ENCODE measurements at places on chromosomes 2 and 18.

DNA sequence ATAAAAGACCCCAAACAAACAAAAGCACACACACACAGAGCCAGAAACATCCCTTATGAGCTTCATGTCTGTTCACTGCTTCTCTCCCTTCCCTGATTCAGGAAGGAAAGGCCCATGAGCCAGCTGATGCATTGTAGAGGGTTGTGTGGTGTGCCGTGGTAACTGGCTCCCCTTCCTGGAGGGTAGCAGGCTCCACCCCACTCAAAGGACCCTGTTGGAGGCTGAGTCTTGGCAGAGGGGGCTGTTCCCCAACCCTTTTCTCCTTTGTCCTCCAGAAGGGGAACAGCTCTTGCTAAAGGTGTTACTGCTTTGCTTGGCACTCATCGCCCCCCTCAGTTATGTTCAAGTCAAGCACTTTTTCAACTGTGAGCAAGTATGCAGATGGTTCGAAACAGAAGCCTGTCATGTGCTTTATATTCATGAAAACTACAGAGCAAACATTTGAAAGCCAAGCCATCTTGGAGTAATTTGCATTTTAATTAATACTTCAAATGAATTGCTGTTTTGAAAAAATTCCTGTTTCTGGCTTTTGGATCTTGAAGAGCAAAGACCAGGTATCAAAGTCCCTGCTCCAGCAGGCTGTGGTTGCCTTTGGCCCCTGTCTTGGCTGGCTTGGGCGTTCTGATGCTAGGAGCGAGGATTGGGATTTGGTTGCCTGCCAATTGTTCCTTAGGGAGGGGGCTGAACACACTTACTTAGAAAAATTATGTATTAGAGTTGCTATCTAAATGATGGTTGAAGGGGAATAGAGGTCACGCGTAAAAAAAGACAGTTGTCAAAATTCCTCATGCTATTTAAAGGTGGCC, 267.8 kb downstream of the TSN start:
- DNase-seq = no peak

GRCh38 chr2:101255501-101255900, 2.8 kb downstream of the CNOT11 start:
- peak; percentile 29 for DNase-seq

- peak; percentile 90 for DNase-seq
Measured at GRCh38 chr2:38505779-38506178, 96.9 kb downstream of the HNRNPLL start.

- no peak for DNase-seq
Measured at GRCh38 chr18:64175432-64175831, 26.5 kb upstream of the LINC00305 start.

DNA sequence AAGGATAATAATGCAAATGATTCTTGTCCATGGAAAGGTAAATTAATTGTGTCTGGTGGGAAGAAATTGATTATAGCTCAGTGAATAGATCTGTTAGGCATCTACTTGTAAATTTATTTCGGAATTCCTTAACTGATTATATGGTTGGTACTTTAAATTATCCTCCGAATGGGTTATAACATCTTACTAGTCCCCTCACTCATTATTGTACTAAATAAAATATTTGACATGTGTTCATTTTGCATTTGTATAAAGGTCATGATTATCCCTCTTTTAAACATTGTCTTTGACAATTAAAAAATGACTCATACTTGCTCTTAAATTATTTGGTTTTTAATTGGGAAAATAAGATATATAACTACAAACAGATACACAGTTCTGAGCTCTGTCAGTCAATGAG, 47.4 kb downstream of the CAVIN2 start:
- no peak for DNase-seq

DNA sequence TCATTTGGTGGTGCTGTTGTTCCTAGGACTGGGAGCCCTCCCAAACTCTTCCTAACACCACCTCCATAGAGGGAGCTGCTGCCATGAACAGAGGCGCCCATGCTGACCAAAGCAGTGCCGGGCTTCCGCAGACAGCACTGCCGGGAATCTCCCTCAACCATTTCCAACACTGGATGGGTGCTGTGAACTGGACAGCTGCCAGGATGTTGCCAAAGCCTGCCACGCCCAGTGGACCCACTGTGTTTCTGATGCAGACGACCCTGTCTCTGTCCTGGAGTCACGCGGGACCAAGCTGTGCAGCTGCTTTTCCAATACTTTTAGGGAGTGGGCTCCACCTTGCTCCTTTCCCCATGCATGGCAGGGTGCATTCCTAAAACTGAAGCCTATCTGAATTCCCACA, 16.9 kb upstream of the GNAL start:
- no peak for DNase-seq

DNA sequence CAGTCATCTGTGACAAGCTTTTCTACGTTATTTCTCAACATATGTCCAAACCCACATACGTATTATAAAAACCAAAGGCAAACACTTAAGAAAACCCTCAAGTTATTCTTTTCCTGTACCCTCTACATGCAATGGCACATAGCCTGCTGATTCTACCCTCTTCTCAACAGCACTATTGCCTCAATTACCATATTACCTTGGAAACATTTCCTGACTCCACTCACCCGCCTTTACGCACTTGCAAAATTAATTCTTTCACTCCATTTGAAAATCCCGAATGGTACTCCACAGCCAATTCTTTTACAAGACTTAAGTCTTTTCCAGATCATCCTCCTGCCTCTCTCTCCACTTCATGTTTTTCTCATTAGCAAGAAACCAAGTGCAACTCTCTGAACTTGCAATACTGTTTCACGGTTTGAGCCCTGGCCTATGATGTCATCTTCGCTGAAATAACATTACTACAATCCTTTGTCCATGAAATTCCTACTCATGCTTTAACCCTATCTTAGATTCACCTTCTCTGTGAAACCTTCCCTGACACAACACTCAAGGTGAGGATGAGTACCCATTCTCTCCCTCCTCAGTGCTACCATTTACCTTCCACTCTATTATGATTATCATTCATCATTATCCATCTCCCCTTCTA, 29.0 kb downstream of the SESTD1 start:
- no peak for DNase-seq

DNA sequence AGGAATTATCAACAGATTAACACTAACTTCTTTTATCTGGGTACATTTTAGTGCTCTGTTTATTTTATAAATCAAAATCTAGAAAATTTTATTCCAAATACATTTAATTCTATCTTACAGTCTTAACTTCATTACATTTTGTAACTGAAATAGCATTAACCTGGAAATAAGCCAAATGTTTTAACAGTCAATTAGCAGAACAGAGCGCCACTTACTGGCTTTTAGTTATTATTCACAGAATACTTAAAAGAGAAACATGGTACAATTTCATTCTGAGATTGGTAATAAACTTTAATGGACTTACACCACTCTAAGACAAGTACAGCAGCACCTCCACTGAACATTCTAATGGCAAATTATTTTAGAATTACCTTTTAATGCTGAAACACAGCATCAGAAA, 38.6 kb downstream of the SS18 start:
- no peak for DNase-seq

- DNase-seq = no peak
Measured at GRCh38 chr2:102397209-102397608, 25.8 kb upstream of the IL18RAP start.

DNA sequence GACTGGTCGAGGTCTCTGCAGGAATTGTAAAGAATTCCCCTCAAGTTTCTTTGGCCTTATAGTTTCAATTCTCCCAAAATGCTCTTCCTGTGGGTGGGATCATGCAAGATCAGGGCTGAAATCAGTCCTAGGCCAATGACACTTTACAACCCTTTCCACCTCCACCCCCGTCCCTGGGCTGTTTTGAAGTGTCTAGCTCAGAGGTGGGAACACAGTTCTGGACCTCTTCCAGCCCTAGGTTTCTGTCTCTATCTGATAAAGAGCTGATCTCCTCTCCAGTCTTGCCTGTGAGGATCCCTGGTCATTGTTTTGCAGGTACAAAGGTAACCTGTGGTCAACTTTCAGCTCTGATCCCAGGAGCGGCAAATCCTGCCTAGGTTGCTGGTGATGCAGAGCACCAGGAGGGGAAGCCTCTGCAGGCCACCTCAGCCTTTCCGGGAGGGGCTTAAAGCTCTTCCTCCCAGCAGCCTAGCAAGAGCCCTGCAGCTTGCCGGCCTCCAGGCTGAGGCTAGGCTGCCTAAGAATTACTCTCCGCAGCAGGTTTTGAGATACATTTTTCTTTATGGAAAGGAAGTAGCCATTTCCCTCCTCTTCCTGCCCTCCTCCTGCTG, 69.8 kb upstream of the WIPF1 start:
- DNase-seq = no peak

GRCh38 chr18:69981948-69982347, 34.3 kb upstream of the CD226 start:
- DNase-seq = no peak

DNA sequence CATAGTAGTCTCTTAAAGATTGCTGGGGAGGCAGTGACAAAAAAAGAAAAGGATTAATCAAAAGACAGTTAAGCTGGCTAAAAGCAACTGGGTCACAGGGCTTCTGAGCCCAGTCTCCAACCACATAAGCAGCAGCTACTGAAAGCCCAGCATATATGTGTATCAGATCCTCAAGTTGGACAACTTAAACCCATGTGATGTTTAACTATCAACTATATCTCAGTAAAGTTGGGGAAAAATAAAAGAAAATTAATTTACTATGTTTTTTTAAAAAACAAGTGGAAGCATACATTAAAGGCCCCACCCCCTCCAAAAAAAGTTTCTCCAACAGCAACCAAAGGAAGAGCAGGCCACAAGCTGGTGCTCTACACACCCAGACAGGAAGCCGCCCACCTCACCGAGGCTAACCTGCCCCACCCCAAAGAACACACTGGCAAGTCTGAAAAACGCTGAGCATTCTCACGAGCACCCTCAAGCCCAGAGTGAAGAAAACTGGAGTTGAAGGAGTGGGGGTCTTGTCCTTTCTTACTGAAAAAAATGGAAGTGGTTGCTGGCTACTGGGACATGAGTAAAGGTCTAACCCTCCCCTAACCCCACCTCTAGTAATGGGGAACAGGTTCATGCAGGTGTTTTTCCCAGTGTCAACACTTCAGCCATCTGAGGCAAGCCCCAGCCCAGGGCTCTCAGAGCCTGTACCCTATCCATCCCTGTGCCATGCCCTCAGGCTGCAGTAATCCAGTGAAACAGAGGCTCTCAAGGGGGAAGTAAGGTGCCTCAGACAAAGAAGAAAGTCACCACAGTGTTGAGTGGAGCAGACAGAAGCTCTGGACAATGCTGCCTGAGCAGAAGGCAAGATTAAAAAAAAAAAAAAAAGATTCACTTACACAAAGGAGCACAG, 106.3 kb downstream of the GYPC start:
- no peak for DNase-seq

DNA sequence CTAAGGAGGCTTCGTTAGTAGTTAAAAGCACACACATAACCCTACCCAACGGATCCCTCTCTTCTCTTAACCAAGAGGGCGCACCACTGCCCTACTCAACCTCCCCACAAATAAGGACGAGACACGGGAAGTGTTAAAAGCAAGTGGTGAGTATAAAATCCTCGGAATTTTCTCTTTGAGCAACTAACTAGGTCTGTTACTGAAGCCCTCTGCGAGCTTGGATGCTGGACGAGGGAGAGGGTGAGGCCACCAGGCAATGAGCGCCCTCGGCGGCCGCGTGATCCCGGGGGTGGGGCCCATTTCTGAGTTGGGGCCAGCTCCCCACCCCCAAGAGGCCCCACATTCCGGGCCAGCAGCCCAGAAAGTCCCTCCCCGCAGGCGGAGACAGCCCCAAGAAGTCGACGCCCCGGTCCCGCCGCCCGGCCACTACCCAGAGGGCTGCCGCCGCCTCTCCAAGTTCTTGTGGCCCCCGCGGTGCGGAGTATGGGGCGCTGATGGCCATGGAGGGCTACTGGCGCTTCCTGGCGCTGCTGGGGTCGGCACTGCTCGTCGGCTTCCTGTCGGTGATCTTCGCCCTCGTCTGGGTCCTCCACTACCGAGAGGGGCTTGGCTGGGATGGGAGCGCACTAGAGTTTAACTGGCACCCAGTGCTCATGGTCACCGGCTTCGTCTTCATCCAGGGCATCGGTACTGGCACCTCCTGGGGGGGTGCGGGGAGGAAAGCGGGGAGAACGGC, at the start of gene CYBRD1:
Gene CYBRD1 (plus strand): TSS at position 423 of the 736 bp plus-strand sequence. CDS start 72 bp downstream, at position 495.
- peak; percentile 74 for DNase-seq

- DNase-seq = no peak
Measured at GRCh38 chr18:55012008-55012407, 52.7 kb upstream of the CCDC68 start.

DNA sequence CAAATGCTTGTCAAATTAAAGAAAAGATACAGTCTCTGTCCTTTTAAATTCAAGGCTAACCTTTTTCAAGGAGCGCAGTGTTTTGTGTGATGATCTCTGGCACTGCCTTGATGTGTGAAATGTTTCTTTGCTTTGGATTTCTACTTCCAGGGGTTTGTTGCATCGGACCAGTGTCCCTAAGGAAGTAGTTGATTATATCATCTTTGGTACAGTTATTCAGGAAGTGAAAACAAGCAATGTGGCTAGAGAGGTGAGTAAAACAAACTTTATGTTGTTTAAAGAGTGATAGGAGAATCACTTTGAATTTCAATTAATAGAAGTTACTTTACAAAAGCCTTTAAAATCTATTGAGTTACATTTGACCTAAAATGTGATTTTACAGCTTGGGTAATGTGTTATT, 28.8 kb downstream of the HADHB start:
- DNase-seq = peak; percentile 22

DNA sequence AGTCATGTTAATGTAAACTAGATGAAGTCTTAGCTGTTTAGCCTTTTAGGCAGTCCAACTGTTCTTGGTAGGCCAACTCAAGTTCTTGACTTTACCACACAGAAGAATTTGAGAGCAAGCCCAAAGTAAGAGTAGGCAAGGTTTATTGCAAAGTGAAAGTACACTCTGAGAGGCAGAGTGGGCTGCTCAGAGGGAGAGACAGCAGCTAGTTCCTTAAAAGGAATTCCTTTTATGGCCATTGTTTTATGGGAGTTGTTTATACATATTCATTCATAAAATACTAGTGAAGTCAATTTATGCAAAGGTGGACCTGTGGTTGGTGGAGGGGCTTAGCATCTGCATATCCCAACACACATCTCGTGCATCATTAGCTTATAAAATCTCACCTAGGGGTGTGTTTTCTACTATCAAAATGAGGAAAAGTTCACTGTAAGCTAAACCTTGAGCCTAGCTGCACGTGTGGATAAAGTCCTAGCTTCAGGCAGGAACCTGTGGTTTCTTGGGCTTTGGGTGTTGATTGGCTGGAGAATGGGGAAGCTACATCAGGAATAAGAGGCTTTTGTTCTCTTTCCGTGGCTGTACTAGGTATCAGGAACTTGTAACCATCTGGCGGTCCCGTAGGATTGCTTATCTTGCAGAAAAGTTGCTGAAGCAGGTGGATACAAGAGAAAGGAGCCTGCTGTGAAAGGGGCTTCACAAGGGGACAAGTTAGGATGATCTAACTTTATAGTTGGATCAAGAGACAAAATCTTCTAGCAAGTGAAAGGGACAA, 110.4 kb upstream of the GULP1 start:
- DNase-seq = peak; percentile 1

DNA sequence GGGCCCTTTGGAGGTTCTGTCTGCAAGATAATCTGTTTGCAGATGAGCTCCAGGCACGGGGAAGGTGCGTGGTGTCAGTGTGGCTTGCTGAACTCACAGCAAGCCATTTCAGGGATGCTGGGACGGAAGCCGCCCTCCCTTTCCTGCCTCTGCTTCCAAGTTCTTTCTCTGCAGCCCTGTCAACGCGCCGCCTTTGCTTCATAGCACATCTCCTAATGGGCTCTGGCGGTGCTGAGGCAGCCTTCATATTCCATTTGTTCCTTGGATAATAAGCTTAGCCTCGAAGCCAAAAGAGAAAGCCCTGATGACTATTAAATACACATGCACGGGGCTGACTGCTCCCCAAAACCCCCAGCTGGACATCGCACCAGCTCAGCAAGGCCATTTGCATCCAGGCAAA, 81.7 kb upstream of the TAF1B start:
- DNase-seq = no peak

All from MCF 10A (cell line).